Sigmoid colon (tissue), 7 donors: ENCODE measurements at places on chromosomes 12 and 14.

- DNase-seq = no peak
Observed at GRCh38 chr12:41527062-41527461, 338.9 kb downstream of the PDZRN4 start.

DNA sequence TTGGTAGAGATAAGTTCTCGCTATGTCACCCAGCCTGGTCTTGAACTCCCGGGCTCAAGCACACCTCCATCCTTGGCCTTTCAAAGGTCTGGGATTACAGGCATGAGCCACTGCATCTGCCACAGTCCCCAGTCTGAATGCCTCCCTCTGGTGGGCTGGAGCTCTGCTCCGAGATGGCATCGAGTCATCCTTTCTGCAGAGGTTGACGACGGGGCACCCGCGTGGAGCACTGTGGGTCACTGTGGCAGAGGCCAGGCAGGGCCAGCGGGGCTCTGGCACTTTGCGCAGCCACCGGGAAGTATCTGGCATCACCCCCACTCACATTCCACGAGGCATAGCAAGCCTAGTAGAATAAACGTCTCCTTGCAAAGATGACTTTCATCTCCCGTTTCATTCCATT is 163.3 kb upstream of the DIO3 start:
- DNase-seq = no peak

GRCh38 chr12:59079002-59079401 is 158.7 kb upstream of the LRIG3 start:
- no peak for DNase-seq

DNA sequence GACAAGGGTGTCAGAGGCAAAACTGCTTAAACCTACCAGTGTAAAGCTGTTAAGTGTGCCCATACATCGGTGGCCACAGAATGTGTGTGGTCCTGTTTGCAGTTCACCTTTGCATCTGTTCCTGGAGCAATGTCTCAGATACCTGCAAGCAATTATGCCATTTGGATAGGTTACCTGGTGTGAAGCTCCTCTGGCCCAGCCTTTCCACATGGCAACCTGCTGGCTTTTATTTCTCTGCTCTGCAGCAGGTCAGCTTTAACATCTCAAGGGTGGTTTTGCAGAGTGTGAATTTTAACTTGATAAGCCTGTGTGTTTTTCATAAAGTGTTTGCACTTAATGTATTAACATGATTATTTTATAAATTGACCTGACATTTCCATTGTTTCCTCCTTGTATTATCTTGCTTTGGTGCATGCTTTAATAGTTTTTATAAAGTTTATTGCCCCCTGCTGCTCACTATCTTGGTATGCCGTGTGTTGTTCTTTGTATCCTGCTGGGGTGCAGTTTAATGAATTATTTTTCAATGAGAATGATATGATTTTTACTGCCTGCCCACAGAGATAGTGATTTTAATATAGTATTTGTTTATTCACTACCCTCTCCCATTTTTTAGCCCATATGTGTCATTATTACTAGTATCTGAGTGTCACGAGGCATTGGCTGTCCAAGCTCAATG is 403.8 kb downstream of the NPAS3 start:
- no peak for DNase-seq

DNA sequence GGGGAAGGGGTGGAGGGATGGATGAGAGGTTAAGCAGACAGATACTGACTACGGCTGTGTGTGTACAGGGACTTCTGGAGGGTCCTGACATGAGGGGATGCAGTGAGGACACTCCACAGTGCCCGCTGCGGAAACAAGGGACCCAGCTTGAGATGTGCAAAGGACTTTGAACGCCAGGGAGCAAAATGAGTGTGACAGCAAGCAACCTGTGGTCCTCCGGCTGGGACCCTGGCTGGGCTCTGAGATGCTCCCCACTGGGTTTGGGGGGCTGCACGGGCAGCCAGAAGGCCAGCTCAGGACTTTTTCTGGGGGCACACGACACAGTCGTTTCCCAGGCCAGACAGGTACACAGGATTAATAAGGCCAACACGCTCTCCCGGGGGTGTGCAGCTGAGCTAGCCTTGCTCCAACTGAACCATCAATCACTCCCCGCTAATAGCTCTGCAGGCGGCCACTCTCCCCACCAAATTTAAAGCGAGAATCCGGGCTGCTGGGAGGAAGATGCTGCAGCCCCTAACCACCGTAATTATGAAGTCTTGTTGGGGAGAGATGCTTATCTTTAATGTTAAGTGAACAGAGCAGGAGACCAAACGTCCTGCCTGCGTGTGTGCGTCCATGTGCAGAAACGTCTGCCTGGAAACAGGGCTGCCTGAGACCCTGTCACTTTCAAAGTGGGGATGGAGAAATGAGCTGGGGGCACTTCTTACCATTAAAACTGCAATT is 51.6 kb upstream of the DLK1 start:
- no peak for DNase-seq
